ENCODE measurements at places on chromosomes 3 and 15. TPM values are rescaled to one million over a fixed set of nuclear protein-coding genes. Genes with fewer than 3 reads are reported as not detected.
A peak's percentile ranks its signal among the peaks of the same experiment; 100 is the strongest.

DNA sequence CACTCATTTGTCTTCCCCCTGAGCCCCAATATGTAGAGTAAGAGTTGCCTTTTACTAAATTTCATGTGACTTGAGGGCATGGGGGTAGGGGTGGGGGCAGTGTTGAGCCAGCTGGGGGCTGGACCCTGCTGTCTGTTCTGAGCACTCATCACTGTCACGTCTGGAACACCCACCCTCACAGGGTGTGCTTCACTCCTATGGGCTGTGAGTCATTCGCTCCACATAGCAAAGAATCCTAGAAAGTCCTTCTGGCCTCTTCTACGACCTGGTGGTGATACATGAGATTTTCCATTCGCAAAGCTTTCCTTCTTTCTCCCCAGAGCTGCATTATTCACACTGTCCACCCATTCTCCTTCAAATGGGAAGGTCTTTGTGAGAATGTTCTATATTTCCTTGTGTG lies 43.6 kb upstream of the MGLL start:
- no peaks in the 10 kb centered on the region for H3K27me3 ChIP-seq
- H3K36me3 ChIP-seq: no peaks in the 10 kb centered on the region
- H3K27ac ChIP-seq: no peak overlapping the region
- no peaks in the 10 kb centered on the region for H3K4me1 ChIP-seq
- no peak overlapping the region for H3K4me3 ChIP-seq
- DNase-seq: no peak

- H3K27ac ChIP-seq: no peak overlapping the region
- no peaks in the 10 kb centered on the region for H3K36me3 ChIP-seq
- H3K27me3 ChIP-seq: no peaks in the 10 kb centered on the region
- no peaks in the 10 kb centered on the region for H3K4me1 ChIP-seq
- H3K4me3 ChIP-seq: no peak overlapping the region
- peak; percentile 47 for DNase-seq
Measured at GRCh38 chr15:25730918-25731317, 132.2 kb downstream of the ATP10A start.

- H3K4me3 ChIP-seq: peak within 1 kb of the TSS; percentile 38
- H3K36me3 ChIP-seq: no peaks in the 10 kb centered on the region
- DNase-seq: no peak
- peaks cover 7% of the 10 kb centered on the region for H3K27me3 ChIP-seq
- H3K27ac ChIP-seq: no peak within 1 kb of the TSS
Measured at GRCh38 chr3:122021811-122022401, at the start of gene ILDR1. ILDR1 (minus strand) TSS chr3:122022247; CDS start chr3:122022077, 170 bp downstream.

DNA sequence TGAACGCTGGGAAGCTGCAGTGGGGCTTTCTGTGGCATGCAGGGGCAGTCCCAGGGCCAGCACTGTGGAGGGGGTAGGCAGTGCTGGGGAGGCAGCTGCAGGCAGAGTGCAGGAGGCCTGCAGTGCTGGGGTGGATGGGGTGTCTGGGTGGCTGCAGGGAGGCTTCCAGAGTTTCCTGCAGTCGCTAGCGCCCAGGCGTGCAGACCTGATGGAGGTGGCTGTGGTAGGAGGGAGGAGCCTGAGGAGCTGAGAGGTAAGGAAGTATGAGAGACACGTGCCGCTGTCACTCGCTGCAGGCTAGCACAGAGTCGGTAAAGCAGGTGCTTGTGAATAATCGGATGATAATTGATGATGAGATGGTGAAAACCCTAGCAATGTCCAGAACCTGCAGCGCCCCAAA lies 16.3 kb downstream of the SYNM start:
- H3K27me3 ChIP-seq: no peaks in the 10 kb centered on the region
- DNase-seq: no peak
- peak overlapping the region; percentile 87 for H3K27ac ChIP-seq
- peaks cover 75% of the 10 kb centered on the region for H3K4me1 ChIP-seq
- no peak overlapping the region for H3K4me3 ChIP-seq

DNA sequence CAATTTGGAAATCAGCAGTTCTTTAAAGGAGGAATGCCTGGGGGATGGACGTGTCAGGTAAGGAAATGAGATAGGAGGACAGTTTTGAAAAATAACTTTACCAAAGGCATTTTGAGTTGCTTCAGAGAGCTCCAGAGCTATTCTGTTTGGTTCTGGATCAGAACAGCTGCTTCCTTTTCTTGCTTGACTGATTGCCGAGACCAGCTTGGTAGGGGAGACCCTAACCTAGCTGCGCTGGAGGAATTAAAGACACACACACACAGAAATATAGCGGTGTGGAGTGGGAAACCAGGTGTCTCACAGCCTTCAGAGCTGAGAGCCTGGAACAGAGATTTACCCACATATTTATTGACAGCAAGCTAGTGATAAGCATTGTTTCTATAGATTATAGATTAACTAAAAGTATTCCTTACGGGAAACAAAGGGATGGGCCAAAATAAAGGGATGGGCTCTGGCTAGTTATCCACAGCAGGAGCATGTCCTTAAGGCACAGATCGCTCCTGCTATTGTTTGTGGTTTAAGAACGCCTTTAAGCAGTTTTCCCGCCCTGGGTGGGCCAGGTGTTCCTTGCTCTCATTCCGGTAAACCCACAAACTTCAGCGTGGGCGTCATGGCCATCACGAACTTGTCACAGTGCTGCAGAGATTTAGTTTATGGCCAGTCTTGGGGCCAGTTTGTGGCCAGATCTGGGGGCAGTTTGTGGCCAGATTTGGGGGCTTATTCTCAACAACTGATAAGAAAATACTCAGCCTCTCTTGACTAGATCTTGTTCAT lies 556.0 kb downstream of the ROBO1 start:
- H3K27me3 ChIP-seq: no peaks in the 10 kb centered on the region
- no peak overlapping the region for H3K4me3 ChIP-seq
- no peak for DNase-seq
- no peaks in the 10 kb centered on the region for H3K4me1 ChIP-seq
- H3K36me3 ChIP-seq: no peaks in the 10 kb centered on the region
- no peak overlapping the region for H3K27ac ChIP-seq

DNA sequence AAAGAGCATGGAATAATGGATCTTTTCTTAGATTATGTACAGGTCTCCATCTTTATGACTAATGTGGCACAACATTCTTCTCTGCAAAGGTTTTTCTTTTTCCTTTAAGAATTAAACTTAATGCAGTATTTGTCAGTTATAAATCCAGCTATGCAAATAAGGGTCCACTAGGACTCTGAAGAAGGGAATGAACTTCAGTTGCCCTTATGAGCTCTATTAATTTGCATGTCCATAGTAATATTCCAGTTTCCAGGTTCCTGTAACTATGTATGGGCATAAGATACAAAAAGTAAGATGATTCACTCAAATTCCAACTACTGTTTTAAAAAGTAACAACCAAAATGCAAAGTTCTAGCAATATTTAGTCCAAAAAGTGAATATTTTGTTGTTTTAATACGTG lies 337.4 kb downstream of the NLGN1 start:
- H3K27me3 ChIP-seq: no peaks in the 10 kb centered on the region
- no peak for DNase-seq
- no peak overlapping the region for H3K4me3 ChIP-seq
- no peaks in the 10 kb centered on the region for H3K4me1 ChIP-seq
- H3K27ac ChIP-seq: no peak overlapping the region

GRCh38 chr3:115627180-115628074 lies 4.1 kb downstream of the GAP43 start:
- H3K27ac ChIP-seq: no peak overlapping the region
- no peaks in the 10 kb centered on the region for H3K27me3 ChIP-seq
- DNase-seq: no peak

DNA sequence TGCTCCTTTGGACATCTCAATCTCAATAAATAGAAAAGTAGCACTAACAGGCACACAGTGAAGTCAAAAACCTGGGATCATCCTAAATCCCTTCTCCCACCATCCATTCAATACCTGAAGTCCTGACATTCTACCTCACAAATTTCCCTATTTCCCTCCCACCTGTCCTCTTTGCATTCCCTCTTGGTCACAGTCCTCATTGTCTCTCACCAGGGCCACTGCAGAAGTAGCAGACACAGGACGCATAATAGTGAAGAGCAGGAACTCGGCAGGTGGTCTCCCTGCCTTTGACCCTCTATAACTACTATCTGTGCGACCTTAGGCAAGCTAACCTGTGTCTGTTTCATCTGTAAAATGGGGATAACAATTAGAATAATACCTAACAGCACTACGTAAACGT lies 2.3 kb downstream of the THOC7 start:
- no peaks in the 10 kb centered on the region for H3K27me3 ChIP-seq
- no peak for DNase-seq
- no peak overlapping the region for H3K27ac ChIP-seq
- no peaks in the 10 kb centered on the region for H3K36me3 ChIP-seq

DNA sequence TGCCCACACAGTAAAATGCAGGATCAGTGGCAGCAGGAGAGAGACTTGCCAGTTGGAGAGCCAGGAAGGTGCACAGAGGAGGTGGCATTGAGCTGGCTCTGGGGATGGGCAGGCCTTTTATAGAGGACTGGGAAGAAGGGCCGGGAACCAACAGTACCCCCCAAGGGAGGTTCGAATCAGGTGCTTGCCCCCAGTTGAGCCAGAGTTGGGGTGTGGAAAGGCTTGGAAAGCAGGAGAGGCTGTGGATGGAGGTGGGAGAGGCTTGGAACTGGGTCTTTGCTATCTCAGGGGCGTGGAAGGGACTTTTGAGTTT lies 107.6 kb downstream of the KLF13 start:
- no peaks in the 10 kb centered on the region for H3K4me1 ChIP-seq
- H3K36me3 ChIP-seq: no peaks in the 10 kb centered on the region
- DNase-seq: no peak
- H3K27ac ChIP-seq: peak overlapping the region; percentile 79
- no peaks in the 10 kb centered on the region for H3K27me3 ChIP-seq
- H3K4me3 ChIP-seq: no peak overlapping the region

- H3K27me3 ChIP-seq: no peaks in the 10 kb centered on the region
- H3K36me3 ChIP-seq: no peaks in the 10 kb centered on the region
- H3K27ac ChIP-seq: peak overlapping the region; percentile 77
- H3K4me1 ChIP-seq: peaks cover 96% of the 10 kb centered on the region
Measured at GRCh38 chr3:50163572-50164455, 8.7 kb downstream of the SEMA3F start.

DNA sequence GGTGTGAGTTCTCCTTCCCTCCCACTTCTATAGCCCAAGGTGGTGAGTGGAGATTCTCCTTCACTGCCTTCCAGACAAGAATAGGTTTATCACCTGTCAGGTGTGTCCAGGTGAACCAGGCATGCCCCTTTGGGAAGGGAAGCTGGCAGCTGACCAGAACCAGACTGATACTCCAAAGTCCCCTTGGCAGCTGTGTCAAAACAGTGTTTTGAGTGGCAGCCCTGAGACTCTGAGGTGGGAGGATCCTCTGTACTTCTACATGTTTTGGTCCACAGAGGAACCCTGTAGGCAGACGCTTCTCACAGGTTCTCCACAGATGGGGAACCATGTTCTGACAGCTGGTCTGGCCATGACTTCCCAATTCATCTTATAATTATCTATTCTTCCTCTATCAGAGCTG lies 30.1 kb downstream of the ISL2 start:
- H3K4me1 ChIP-seq: no peaks in the 10 kb centered on the region
- no peaks in the 10 kb centered on the region for H3K36me3 ChIP-seq
- no peak for DNase-seq
- no peak overlapping the region for H3K4me3 ChIP-seq
- no peak overlapping the region for H3K27ac ChIP-seq
- H3K27me3 ChIP-seq: no peaks in the 10 kb centered on the region

- no peak overlapping the region for H3K4me3 ChIP-seq
- no peak overlapping the region for H3K27ac ChIP-seq
- H3K27me3 ChIP-seq: no peaks in the 10 kb centered on the region
Measured at GRCh38 chr15:78374436-78375393, 34.6 kb downstream of the CRABP1 start.

GRCh38 chr15:56971571-56971970 lies 53.1 kb downstream of the TCF12 start:
- H3K36me3 ChIP-seq: no peaks in the 10 kb centered on the region
- no peaks in the 10 kb centered on the region for H3K4me1 ChIP-seq
- H3K27ac ChIP-seq: peak overlapping the region; percentile 29
- H3K4me3 ChIP-seq: no peak overlapping the region
- no peaks in the 10 kb centered on the region for H3K27me3 ChIP-seq

- H3K27me3 ChIP-seq: no peaks in the 10 kb centered on the region
- no peaks in the 10 kb centered on the region for H3K4me1 ChIP-seq
- H3K27ac ChIP-seq: no peak overlapping the region
Measured at GRCh38 chr3:143010024-143010423, 8.7 kb downstream of the U2SURP start.

DNA sequence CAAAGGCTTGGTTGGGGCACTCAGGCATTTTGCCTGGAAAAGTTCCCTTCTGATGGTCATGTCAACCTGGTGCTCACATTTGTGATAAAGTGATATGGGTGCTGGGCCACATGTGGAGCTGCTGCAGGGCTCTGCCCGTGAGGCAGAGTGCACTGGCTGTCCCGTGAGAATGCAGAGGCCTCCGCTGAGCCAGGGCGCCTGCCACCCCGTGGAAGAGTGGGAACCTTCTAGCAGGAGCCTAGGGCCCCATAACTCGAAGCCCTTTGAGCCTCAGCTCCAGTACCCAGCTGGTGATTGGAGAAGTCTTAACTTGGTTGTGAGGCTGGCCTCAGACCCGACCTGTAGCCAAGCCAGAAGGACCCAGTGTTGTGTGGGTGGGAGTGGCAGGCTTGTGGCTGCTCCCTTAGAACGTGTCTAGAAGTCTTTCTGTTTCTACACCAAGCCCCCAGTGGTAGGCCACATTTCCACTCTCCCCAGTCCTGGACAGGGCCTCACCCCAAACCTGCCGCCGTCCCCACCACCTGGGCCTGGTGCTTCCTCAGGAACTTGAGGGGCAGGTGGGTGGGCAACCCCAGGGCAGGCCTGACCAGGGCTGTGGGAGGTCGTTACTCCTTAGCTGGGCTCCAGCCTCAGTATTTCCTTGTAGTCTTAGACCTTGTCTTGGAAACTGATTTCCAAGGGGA lies 19.7 kb downstream of the SEC61A1 start:
- H3K27ac ChIP-seq: no peak overlapping the region
- H3K27me3 ChIP-seq: no peaks in the 10 kb centered on the region
- no peak overlapping the region for H3K4me3 ChIP-seq
- no peaks in the 10 kb centered on the region for H3K4me1 ChIP-seq

- no peaks in the 10 kb centered on the region for H3K27me3 ChIP-seq
- no peak overlapping the region for H3K4me3 ChIP-seq
- H3K36me3 ChIP-seq: no peaks in the 10 kb centered on the region
- H3K27ac ChIP-seq: peak overlapping the region; percentile 26
- DNase-seq: no peak
- H3K4me1 ChIP-seq: peaks cover 28% of the 10 kb centered on the region
Measured at GRCh38 chr15:101148881-101149664, 102.8 kb downstream of the CHSY1 start.

DNA sequence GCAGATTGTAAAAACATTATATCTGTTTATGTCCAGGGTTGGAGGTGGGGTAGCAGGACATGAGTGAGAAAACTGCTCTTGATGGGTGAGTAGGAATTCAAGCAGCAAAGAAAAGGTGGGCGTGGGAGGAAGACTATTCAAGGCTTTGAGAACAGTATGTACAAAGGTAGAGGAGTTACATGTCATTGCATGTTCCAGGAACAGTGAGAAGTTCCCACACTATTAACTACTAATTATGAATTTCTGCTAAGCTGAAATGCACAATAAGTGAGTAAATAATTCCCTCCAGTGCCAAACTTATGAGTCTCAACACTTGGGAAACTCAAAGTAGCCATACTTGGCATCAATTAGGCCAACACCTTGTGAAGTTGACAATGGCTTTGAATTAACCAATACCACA lies 80.1 kb downstream of the SRGAP3 start:
- no peak overlapping the region for H3K4me3 ChIP-seq
- no peak for DNase-seq
- no peaks in the 10 kb centered on the region for H3K27me3 ChIP-seq
- no peak overlapping the region for H3K27ac ChIP-seq
- H3K36me3 ChIP-seq: no peaks in the 10 kb centered on the region

SERPINI2 gene
- not detected for total RNA-seq

SLC22A13 gene
- not detected for total RNA-seq

SPATA12 gene
- not detected for total RNA-seq

HACD3 gene
- total RNA-seq: 20.5 TPM

PPARG gene
- 17.9 TPM for total RNA-seq

MYZAP gene
- 491 TPM for total RNA-seq

MFAP1 gene
- 16.6 TPM for total RNA-seq

WDR49 gene
- 5.5 TPM for total RNA-seq

GAP43 gene
- 0.47 TPM for total RNA-seq

Measured in right atrium auricular region (tissue), 2 donors.